H7 (cell line): ENCODE measurements at places on chromosomes 7 and 10.

GRCh38 chr10:68598978-68599770, 39.0 kb downstream of the TET1 start:
- DNase-seq, result peak; percentile 55

DNA sequence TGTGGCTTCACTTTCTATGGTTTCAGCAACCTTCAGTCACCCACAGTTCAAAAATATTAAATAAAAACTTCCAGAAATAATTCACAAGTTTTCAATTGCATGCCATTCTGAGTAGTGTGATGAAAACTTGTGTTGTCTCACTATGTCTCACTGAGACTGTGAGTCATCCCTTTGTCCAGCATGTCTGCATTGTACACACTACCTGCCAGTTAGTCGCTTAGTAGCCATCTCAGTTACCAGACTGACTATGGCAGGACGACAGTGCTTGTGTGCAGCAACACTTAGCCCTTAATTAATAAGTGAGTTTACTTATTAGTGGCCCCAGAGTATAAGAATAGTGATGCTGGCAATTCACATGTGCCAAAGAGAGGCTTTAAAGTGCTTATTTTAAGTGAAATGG, 22.5 kb downstream of the CCDC186 start:
- no peak for DNase-seq

- DNase-seq, result no peak
Observed at GRCh38 chr10:111148025-111148424, 71.2 kb downstream of the ADRA2A start.

DNA sequence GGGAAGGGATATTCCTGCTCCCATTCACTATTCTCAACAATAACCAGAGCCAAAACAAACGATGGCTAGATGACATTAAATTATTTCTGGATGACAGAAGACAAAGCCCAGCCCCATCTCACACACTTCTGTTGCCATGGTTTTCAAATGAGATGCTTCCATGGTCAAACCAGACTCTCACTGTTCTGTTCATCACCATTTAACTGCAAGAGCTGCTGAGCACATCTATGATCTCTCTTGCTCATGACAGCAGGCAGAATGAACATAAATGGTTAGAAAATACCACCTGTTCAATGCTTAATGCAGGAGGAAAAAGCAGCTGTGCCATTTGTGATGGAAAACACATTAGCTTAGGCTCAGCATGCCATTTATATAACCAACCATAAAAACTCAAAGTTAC, 758.6 kb upstream of the ZWINT start:
- DNase-seq, result no peak

- DNase-seq, result no peak
Observed at GRCh38 chr10:121250995-121251764, 347.1 kb downstream of the FGFR2 start.

GRCh38 chr7:98755138-98755898, 114.5 kb downstream of the TMEM130 start:
- DNase-seq, result peak; percentile 88

GRCh38 chr10:83666762-83667161, 472.5 kb upstream of the GHITM start:
- DNase-seq, result no peak

- DNase-seq, result peak; percentile 94
Observed at GRCh38 chr7:127588697-127589482, 679 bp downstream of the ARF5 start.
